ENCODE measurements at places on chromosomes 11 and 22. TPM values are rescaled to one million over a fixed set of nuclear protein-coding genes. Genes with fewer than 3 reads are reported as not detected.

Gene NAALAD2
- 58.5 TPM for polyA plus RNA-seq

Gene CRYBB2
- 1.3 TPM for polyA plus RNA-seq

Gene KRTAP5-10
- polyA plus RNA-seq = 0.14 TPM

Gene SPON1
- polyA plus RNA-seq = 94.1 TPM

Gene SCGB1C1
- polyA plus RNA-seq = not detected

Gene PRR5L
- polyA plus RNA-seq = 10.9 TPM

Gene MYRF
- 33.3 TPM for polyA plus RNA-seq

Gene APOL5
- polyA plus RNA-seq = not detected

Gene APOBEC3H
- not detected for polyA plus RNA-seq

Gene P2RX3
- polyA plus RNA-seq = 0.58 TPM

Gene RTN4RL2
- polyA plus RNA-seq = 0.87 TPM

Gene MIAT
- polyA plus RNA-seq = 3.0 TPM

Gene OR5B21
- polyA plus RNA-seq = not detected

Gene DTX4
- polyA plus RNA-seq = 65.7 TPM

- DNase-seq = no peak
Measured at GRCh38 chr11:110362971-110363509, 66.6 kb upstream of the RDX start.

DNA sequence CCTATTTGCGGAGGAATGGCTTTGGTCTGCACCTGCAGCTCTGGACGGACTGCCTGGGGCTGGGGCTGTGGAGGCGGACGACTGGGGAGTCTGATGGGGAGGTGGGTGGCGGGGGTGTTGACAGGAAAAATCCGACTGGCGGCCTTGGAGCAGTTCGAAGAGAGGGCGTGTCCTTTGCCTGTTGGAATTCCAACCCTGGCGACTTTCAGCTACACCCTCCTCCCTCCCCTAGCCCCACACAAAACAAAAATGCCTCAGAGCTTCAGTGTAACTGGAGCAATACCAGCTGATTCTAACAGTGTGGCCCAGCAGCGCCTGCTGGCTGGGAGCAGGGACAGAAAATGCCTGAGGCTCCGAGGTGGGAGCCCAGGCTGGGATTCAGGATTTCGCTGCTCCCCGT, 85.4 kb downstream of the ATXN10 start:
- no peak for DNase-seq

DNA sequence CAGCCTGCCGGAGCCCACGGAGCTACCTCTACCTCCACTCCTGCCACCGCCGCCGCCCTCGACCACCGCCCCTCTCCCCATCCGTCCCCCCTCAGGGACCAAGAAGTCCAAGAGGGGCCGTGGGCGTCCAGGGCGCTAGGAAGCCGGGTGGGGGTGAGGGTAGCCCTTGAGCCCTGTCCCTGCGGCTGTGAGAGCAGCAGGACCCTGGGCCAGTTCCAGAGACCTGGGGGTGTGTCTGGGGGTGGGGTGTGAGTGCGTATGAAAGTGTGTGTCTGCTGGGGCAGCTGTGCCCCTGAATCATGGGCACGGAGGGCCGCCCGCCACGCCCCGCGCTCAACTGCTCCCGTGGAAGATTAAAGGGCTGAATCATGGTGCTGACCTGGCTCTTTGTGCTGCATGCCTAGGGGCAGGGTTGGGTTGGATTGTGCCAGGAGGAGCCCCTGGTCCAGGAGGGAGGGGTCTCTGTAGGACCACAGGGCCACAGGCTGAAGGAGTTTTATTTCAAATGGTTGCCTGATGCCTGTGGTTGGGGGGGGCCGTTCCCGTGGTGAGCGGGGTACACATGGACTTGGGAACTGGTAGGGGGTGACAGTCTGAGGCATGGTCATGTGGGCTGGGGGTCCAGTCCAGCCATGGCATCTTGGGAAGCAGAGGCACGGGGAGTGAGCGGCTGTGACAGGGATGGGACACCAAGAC, 2.3 kb downstream of the PTPRCAP start:
- peak; percentile 80 for DNase-seq

- DNase-seq = no peak
Measured at GRCh38 chr11:5992604-5993251, 5.9 kb upstream of the OR52L1 start.

GRCh38 chr11:85184721-85185120, 442.4 kb downstream of the DLG2 start:
- DNase-seq = no peak

GRCh38 chr11:65431451-65432099, 9.0 kb downstream of the NEAT1 start:
- DNase-seq = no peak

DNA sequence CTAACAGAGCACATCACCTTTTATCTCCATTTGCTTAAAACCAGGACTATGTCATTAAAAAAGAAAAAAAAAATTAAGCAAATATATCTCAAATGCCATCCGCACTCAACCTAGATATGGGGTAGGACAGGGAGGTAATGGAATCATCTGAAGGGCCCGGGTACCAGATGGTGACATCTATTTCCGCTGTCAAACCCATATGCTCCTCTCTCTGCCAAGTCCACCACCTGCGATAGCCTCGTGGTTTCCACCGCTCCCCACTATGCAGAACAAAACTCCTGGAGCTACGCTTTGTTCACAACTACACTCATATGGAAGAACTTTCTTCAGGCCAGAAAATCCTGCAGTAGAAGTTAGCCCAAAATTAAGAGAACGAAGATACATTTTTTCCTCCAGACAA, 31.4 kb downstream of the FEZ1 start:
- DNase-seq = no peak

DNA sequence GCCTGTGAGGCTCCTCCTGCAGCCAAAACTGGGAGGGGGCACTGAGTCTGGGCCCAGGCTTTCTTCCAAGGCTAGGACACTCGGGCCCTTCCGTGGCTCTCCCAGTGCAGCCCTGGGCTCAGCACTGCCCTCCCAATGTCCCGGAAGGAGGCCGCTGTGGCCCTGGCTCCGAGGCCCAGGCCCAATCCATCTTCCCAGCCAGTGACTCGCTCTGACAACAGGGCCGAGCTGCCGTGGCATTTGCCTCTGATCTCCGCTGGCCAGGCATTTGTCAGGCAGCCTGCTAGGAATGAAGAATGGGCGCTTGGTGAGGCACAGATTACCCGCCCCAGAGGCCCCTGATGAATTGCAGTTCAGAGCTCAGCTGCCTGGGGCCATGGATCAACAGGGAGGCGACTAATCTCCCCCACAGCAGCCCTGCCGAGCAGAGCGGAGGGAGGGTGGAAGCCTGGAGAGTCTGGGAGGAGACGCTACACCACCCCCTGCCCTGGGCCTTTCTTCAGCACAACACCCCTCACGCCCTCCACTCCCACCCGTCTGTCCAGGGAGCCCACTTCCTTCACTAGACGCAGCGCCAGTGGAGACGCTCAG, 8.3 kb downstream of the FXYD2 start:
- DNase-seq = peak; percentile 59

DNA sequence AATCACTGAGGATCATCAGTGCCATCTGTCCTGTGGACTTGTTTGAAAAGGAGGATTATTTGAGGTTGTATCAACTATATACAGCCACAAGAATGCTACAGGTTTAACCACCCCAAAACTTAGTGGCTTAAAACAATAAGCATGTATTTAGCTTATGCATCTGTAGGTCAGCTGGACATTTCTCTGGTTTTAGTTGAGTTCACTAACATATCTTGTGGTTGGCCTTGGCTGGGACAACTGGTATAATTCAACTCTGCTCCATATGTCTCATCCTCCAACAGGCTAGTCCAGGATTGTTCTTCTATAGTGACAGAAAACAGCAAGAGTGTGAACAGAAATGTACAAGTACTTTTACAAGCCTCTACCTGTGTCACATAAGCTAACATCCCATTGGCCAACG, 49.9 kb upstream of the SOX6 start:
- no peak for DNase-seq

GRCh38 chr22:49380095-49380827, 447.4 kb downstream of the BRD1 start:
- DNase-seq = no peak

DNA sequence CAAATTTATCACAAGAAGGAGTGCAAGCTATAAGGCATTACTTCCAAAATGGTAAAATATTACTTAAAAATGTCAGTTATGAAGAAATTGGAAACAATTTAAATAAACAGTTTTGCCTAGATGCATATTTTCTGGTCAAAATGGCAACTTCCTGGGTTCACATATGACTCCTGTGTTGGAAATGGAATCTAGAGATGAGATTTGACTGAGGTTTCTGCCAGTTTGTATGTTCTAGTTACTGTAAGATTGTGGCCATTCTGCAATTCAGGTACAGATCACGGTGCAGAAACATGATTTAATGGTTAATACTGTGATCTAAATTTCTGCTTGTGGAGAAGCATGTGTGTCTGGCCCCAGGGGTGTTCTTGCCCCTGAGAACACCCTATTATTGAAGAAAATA, 3.4 kb upstream of the OR4C6 start:
- no peak for DNase-seq

- DNase-seq = no peak
Measured at GRCh38 chr11:837189-837989, 4.6 kb downstream of the CD151 start.

GRCh38 chr11:31107649-31108048, 261.9 kb downstream of the DCDC1 start:
- DNase-seq = no peak

DNA sequence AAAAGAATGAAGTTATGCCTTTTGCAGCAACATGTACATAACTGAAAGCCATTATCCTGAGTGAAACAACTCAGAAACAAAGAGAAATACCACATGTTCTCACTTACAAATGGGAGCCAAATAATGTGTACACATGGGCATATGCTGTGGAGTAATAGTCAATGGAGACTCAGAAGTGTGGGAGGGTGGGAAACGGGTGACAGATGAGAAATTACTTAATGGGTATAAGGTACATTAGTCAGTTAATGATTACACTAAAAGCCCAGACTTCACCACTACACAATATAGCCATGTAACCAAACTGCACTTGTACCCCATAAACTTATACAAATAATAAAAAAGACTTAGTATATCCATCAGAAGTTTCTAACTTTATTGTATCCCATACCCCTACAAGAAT, 674.1 kb upstream of the ARHGAP42 start:
- DNase-seq = no peak

DNA sequence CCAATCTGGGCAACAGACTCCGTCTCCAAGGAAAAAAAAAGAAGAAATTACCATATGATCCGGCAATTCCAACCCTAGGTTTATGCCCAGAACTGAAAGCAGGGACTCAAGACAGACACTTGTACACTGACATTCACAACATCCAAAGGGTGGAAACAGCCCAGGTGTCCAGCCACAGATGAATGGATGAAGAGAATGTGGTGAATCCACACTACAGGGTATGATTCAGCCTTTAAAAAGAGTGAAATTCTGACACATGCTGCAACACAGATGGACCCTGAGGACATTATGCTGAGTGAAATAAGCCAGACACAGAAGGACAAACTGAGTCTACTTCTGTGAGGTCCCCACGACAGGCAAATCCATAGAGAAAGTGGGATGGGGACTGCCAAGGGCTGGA, 43.9 kb downstream of the SGSM3 start:
- DNase-seq = no peak

GRCh38 chr11:7892059-7892699, 38.9 kb downstream of the OR10A6 start:
- no peak for DNase-seq

- DNase-seq = peak; percentile 87
Measured at GRCh38 chr11:62546244-62546928, at the start of gene AHNAK. Gene AHNAK (minus strand): TSS chr11:62546806. CDS start chr11:62536098, 10,708 bp downstream.

- DNase-seq = no peak
Measured at GRCh38 chr11:114598461-114598860, 2.9 kb upstream of the NXPE4 start.

- DNase-seq = no peak
Measured at GRCh38 chr22:41327124-41327523, 25.8 kb downstream of the ZC3H7B start.

GRCh38 chr11:35246745-35247144, 107.8 kb downstream of the CD44 start:
- DNase-seq = no peak

GRCh38 chr11:74641289-74641688, 48.9 kb downstream of the POLD3 start:
- no peak for DNase-seq

DNA sequence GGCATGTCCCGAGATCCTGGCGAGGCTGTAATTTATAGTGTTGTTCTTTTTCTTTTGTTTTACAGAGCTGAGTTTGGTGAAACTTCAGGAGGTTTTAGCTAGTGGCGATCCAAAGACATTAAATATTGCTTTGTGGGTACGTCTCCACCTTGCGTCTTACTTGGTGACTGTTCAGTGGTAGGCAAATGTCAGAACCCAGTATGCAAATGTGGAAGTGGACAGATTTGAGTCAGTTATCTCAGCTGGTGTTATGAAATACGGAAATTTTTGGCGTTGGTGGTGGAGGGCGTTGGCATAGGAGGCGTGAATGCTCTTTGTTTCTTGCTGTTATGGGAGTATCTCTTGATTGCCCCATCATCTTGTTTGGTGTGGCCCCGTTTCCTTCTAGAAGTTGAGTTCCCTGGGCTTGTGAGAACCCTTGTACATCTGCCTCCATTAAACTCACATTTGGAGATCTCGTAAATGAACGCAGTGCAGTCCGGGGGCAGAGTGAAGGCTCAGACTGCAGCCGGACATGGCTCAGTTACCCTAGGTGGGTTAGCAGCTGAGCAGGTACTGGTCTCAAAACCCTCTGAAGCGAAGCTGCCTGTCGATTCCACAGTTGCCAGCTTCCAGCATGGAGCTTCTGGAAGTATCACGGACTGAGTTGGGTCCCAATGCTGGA, 39.9 kb downstream of the PTPRJ start:
- DNase-seq = no peak

- no peak for DNase-seq
Measured at GRCh38 chr11:86641537-86642261, 30.7 kb downstream of the ME3 start.
